Cardiac fibroblast (primary cell): ENCODE measurements at places on chromosomes 5 and 9.

DNA sequence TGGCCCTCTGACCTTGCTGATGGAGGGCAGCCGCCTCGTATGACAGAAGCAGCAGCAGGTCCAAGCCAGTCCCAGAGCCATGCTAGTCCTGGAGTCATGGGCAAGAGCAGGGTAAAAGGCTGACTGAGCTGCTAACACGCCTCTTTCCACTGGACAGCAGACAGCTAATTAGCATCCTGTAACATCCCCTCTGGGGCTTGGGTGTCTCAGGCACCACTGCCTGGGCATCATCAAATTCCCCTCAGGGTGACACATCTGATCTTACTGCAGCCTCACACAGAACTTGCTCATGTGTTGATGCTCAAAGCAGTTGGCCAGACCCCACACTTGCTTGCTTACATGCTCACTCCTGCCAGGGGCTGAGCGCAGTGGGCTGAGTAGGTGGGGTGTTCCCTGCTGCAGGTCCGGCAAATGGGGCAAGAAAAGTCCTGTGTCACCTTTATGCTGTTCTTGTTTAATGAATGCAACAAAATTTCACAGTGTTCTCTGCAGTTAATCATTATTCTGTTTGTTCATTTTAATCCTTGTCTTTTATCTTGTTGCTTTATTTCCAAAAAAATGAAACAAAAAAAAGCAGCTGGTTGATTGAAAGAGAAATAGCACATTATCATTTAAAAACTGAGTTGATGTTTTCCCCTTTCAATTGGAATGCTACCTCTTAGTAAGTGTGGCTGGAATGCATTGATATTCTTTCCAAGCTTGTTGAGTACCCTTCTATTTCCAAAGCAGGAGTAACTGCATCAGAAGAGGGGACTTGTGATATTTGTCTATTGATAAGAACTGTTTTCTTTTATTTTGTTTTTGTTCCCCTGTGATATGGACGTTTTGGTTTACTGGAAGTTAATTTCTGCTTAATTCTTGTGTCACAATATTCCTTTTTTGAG, 254.1 kb downstream of the CDH18 start:
- DNase-seq: no peak

- DNase-seq: no peak
Measured at GRCh38 chr5:10533226-10533625, 30.6 kb upstream of the ANKRD33B start.

DNA sequence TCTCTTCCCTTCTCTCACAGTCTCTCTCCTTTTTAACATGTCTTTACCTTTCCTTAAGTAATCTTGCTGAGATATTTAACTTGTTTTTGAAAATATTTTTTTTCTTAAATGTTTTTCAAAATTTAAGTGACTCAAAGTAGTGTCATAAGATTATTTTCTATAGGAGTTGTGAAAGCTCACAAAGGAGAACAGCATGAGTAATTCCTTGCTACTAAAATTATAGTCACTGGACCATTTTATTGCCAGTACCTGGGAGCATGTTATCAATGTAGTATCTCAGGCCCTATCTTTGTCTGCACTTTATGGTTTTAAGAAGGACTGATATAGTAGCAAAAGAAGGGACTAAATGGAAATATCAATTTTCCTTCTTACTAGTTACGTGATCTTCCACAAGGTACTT, 181.9 kb downstream of the TMEM232 start:
- DNase-seq: no peak

DNA sequence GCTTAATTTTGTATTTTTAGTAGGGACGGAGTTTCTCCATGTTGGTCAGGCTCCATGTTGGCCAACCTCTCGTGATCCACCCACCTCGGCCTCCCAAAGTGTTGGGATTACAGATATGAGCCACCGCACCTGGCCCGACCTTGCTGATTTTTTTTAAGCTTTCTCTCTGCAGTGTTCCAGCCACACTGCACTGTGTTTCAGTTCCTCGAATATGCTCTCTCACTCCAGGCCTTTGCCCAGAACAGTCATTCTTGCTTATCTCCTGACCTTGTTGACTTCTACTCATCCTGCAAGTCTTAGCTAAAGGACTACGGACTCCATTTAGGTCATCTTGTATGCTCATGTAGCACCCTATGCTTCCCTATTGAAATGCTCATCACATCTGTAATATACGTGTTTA, 3.3 kb downstream of the SNAPC3 start:
- DNase-seq: no peak

GRCh38 chr5:33509036-33509435, 68.3 kb downstream of the TARS1 start:
- peak; percentile 16 for DNase-seq

- no peak for DNase-seq
Measured at GRCh38 chr9:80964374-80964773, 725.0 kb downstream of the TLE1 start.

- no peak for DNase-seq
Measured at GRCh38 chr5:16870878-16871277, 65.2 kb downstream of the MYO10 start.

GRCh38 chr5:35369965-35370790, 139.9 kb upstream of the PRLR start:
- no peak for DNase-seq

DNA sequence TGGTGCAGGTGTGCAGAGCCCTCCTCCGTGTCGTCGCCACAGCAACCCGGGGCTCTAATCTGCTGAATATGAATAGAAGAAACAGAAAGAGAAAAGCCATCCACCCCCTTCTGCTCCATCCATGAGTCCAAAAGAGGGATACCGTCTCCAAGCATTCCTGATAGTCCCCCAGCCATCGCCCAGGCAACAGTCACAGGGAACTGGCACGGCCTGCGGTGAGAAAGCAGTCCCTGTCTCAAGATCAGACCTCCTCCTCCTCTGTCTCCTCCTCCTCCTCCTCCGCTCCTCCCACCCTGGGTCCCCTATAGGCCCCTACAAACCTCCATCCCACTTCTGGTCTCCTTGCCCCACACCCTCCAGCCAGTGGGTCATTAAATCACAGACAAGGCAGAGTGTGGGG, 308.1 kb upstream of the MPDZ start:
- no peak for DNase-seq

- no peak for DNase-seq
Measured at GRCh38 chr5:77259476-77259875, 49.0 kb downstream of the PDE8B start.

GRCh38 chr9:6893350-6894131, 135.8 kb downstream of the KDM4C start:
- no peak for DNase-seq

DNA sequence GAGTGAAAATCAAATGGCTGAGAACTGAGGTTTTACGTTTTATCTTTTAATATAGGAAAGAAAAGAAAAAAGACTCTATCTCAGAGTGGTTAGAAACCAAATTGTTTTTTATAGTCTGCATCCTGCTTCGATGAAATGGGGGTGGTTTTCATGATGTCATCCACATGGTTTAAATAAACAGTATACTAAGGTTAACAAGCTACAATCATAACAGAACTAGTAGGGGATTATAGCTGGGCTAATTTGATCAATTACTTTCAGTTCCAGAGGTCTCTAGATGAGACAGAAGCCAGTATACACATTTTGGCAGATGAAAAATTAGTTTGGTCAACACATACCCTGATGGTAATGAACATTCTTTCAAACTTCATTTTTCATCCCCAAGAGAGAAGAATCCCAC, 106.3 kb upstream of the SNX2 start:
- DNase-seq: no peak

DNA sequence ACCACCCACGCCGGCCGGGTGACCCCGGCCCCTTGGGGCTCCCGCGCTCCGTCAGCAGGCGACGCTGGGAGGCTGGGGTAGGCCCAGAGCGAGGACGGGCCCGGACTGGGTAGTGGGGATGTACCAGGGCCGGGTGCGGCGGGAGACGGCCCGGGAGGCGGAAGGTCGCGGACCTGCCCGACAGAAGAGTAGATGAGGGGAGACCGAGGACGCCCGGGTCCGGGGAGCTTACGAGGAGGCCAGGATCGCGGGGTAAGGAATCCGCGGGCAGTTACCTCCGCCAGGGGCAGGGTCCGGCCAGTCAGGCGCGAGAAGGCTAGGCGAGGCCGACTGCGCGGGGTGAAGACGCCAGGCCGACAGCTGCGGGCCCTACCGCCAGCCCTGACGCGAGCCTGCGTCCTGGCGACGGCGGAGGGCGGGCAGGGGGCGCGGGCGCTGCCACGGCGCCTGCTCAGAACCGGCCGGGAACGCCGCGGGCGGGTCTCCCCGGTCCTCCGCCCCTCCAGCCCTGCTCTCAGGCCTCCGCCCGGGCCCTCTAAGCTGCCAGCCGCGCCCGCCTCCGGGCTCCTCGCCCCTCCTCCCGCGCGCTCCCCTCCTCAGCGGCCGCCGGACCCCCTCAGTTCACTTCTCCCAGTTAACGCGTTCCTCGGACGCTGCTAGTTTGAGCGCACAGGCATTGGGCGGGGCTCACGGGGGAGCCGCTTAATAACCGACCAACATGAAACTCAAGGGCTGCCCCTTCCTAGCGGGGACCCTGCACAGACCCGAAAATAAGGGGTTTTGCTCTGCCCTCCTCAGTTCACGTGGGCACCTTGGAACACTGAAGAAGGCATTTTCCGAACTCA, at the start of gene CPLANE1:
TSS of gene CPLANE1 (minus strand) at position 407 of the 845 bp plus-strand sequence. CDS start 1,678 bp downstream, outside the sequence.
- DNase-seq: peak; percentile 91

GRCh38 chr5:128777052-128777451, 188.2 kb upstream of the SLC27A6 start:
- DNase-seq: peak; percentile 3

DNA sequence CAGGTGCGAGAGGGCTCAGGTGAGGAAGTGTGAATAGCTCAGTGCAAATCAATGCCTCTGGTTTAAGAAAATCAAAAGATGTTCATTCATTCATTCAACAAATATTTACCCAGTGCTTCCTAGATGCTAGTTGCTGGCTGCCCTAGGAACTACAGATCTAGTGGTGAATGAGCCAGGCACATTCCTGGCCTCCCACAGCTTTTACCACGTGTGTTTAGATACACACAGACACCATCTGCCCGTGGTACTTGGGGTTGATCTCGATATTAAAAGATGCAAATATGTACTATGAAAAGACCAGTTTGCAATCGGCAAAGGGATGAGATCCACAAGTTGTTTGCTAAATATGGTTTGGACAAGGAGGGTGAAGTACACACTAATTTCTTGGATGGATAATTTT, 78.2 kb downstream of the GTF3C4 start:
- DNase-seq: no peak

- DNase-seq: no peak
Measured at GRCh38 chr5:172421020-172421419, 33.3 kb downstream of the SH3PXD2B start.

DNA sequence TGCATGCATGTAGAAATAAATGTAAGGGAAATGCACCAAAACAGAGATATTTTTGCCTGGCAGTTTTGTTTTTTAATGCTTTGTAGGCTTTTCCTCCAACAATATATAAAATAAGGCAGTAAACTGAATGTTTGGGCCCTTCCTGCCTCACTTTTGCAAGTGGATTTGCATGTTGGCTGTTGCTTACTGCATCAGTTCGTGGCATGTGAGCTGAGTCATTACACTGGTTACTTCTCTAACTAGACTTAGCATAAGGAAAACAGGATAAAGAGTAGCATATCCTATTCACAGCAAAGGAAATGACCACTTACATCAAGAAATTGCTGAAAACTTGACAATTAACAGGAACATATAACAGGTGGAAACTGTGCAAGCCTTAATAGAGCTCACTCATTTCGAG, 113.4 kb downstream of the TLE1 start:
- peak; percentile 18 for DNase-seq

DNA sequence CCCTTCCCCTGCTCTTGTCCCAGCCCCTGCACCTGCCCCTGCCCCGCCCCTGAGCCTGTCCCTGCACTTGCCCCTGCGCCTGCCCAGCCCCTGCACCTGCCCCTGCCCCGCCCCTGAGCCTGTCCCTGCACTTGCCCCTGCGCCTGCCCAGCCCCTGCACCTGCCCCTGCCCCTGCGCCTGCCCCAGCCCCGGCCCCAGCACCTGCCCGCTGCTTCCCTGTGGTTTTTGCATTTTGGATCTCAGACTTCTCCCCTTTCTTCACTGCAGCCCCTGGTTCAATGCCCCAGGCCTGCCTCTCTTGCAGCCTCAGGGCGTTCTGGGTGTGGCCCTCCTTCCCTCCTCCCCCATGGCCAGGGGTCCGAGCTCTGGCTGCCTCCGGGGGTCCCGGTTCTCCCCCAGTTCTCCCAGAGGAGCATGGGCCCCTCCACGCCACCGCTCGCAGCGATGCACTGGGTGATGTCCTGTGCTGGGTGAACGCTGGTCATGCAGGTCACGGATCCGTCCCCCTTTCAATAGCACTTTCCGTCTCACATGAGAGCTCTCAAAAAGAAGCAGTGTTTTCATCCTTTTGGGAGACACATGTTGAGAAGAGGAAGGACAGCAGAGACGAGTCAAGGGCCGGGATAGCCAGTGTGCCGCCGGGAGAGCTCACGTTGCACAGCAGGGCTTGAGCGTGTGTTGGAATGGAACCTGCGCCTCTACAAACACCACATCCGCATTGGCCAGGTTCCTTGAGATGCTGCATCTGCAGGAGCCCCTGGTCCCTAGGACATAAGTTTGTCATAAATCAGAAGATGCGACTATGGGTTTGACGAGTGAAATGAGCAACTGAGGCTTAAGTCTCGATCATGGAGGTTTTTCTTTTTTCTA, 44.0 kb upstream of the IRX4 start:
- DNase-seq: no peak

- DNase-seq: peak; percentile 91
Measured at GRCh38 chr5:113246361-113246870, 188.4 kb downstream of the TSSK1B start.

DNA sequence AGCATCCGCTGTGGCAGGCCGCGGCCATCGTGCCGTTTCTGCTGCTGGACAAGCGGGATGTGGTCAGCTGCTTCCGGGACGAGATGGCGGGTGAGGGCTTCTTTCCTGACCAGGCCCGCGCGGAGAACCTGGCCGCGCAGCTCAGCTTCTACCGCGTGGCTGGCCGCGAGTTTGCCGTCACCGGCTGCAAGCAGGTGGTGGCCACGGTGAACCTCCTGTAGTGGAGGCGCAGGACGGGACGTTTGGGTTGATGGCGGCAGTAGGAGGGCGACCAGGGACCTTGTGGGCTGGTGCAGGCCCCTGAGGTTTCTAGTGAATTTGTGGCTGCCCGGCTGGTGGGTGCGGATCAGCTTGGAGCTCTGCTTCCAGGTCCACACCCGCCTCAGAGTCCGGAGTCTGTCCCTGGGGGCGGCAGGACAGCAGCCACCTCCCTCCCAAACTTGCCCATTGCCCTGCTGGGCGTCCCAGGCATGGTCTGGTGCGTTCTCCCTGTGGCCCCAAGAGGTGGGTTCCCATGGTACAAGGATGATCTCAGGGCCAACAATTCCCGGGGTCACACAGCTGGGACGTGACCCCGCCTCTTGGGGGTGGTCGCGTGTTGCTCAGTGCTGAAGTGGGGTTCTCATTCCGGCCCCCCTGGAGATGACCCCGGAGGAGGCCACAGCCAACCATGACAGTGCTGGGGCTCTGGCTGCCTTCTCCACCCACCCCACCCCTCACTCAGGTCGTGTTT, 2.4 kb downstream of the TOR4A start:
- DNase-seq: no peak

GRCh38 chr5:98902733-98903132, 26.1 kb downstream of the CHD1 start:
- peak; percentile 22 for DNase-seq

DNA sequence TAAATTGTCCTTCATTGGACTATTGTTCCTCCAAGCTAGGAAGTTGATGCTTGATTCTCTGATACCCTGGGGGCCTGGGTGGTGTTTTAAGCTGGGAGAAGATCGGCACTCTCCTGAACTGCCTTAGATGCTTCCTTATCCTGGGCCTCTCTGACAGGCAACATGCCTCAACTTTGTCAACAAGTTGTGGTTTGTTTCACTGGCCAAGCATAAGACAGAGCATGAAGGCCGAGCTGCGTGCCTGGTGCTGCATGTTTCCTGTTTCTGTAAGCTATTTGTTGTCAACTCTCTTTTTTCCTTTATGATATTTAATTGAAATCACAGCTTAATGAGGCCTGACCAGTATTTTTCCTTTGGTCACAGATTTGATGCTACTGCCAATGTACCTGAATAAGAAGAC, 187.6 kb upstream of the TNC start:
- DNase-seq: no peak
